ENCODE measurements at places on chromosomes 3 and 15.

DNA sequence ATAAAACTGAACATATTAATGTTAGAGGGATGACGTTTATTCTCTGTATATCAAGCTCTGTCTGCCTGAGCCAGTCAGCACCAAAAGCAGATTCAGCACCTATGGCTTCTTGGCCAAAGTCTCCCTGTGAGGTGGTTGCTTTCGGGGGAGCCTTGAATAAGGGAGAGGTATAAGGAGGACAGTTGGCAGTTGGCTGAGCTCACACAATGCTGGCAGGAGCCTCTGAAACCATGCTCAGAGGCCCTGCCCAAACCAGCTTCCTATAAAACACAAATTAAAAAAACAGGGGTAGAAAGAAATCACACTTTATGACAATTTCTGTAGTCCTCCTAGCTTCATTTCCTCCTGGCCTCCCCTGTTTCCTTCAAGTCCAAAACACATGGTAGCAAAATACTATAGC lies 18.8 kb downstream of the ARHGEF3 start:
- no peak for DNase-seq

GRCh38 chr3:39166932-39167532 lies 13.6 kb upstream of the CSRNP1 start:
- no peak for DNase-seq

DNA sequence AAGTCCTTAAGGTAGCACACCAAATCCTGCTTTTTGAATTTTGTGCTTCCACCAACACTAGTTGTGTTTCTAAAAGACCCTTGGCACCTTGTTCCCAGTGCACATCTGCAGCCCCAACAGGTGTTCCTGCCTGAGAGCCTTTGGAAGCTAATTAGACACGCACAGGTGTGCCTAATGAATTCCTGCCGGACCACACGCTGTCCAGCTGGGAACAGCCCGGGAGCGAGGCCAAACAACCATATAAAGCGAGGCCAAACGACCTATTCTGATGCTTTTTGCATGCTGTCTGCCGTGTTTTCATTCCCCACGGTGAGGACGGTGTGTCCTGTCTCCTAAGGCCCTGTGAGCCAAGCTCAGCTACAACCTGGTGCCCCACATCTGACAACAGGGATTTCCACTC lies 99.5 kb downstream of the ATG7 start:
- no peak for DNase-seq

DNA sequence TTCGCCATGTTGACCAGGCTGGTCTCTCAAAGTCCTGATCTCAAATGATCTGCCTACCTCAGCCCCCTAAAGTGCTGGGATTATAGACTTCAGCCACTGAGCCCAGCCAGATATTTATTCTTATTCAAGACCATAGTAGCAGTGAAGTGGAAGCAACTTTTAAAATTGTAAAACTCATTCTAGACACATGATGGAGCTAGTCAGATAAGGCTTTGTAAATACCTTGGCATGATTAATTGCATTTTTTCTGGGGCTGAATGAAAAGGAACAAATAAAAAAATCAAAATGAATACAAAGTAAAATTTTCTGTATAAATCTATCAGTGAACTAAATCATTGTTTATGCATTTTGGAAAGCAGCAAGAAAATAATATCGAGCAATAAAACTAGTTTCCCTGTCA lies 4.1 kb upstream of the MYO1E start:
- no peak for DNase-seq

GRCh38 chr3:128152419-128153155 lies 694 bp upstream of the EEFSEC start:
- no peak for DNase-seq

DNA sequence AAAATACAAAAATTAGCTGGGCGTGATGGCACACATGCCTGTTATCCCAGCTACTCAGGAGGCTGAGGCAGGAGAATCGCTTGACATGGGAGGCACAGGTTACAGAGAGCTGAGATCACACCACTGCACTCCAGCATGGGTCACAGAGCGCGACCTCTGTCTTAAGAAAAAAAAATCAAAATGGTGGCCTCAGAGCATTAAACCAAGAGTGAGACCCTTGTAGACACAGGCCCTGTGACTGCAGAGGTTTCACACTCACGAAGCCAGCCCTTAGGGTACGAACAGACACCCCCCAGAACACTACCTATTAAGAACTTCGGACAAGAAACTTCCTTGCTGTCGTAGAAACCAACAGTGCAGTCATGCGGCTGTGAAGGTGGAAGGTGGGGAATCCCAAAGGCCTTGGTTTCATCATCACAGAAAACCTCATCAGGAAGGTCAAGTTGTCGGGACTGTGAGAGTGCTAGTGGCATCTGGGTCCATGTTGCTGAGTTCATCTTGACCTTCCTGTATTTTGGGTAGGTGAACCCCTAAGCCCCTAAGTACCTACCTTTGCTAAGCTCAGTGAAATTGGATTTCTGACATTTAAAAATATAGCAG lies 4.8 kb upstream of the PDE8A start:
- no peak for DNase-seq

GRCh38 chr15:94477913-94478553 lies 246.7 kb downstream of the MCTP2 start:
- DNase-seq = no peak

DNA sequence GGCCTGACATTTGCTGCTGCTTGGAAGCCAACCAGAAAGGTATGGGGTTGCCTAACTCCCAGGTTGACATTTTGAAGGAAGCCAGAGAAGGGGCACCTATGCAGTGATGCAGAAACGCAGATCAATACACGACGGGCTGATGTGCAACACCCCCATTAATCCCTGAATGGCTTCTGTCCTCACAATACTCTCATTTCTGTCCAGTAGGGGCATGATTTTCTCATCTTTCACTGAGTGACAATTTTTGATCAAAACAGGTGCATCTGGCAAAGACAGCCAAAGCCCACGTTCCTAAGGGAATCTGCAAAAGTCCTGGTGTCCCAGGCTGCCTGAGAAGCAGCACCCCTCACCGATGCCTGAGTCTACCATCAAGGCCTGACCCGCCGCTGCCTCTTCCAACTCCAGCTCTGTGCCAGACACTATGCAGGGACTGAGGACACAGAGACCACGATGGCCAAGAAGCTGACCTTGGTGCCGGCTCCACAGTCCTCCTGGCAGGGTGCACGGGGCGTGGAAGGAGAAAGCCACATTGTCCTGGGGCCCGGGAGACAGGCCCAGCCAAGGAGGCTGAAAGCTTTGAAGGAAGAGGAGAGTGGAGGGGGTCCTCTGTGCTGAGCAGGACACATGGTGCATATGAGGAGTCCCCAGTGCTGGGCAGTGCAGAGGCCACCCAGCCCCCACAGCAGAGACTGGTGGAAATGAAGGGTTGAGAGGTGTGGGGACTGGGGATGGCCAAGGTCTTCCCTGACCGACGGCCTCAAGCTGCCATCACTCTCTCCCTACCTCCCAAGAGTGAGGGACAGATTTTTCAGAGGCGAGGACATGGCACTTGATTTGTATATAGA lies 159.6 kb downstream of the NUP210 start:
- DNase-seq = no peak

DNA sequence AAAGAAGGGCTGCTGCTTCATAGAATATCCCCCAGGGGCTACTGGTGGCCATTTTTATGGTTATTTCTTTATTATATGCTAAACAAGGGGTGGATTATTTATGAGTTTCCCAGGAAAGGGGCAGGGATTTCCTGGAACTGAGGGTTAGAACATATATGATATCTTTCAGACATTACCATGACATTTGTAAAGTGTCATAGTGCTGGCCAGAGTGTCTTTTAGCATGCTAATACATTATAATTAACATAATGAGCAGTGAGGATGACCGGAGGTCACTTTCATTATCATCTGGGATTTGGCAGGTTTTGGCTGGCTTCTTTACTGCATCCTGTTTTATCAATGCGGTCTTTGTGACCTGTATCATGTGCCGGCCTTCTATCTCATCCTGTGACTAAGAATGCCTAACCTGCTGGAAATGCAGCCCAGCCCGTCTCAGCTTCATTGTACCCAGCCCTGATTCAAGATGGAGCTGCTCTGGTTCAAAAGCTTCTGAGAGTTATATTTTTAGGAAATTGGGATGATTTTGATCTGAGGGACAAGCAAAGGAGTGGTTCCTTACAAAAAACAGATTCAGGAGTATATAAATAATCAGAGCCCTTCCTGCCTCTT lies 9.1 kb upstream of the ZBTB20 start:
- no peak for DNase-seq

DNA sequence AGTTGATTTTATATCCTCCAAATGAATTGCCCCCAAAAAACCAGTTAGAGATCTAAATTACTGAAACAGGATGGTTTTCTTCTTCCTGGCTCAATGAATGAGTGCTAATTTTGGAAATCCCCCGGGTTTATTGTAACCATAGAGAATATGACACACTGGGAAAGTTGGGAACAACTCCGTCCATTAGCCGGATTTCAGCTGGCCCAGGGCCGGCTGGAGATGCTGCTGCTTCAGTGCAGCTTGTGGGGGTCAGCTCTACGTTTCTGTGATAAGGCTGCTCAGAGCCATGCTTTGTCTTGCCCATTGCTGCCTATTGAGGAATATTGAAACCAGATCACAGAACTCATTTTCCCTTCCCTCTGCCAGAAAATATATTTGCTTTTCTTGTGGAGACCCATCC lies 20.3 kb downstream of the GYG1 start:
- no peak for DNase-seq

DNA sequence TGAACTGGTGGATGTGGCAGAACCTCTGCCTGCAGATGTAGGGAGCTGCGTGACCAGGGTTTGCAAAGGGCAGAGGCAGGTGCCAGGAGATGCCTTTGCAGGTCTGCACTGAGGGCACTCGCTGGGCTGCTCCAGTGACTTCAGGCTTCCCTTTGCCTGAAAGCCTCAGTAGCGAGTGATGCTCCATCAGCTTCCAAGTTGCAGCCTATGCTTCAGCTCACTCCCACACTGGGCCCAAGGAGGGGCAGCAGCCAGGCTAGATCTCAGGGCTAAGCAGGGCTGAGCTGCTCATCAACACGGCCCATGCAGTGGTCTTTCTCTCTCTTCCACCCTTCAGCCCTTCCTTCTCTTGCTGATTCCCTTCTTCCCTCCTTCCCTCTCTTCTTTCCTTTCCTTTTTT lies 78.3 kb upstream of the RGMA start:
- no peak for DNase-seq

GRCh38 chr3:167484551-167484950 lies 10.7 kb upstream of the SERPINI2 start:
- DNase-seq = no peak

- no peak for DNase-seq
Measured at GRCh38 chr15:25739687-25740121, 123.4 kb downstream of the ATP10A start.

- DNase-seq = no peak
Measured at GRCh38 chr3:17581421-17582080, 160.9 kb downstream of the TBC1D5 start.

DNA sequence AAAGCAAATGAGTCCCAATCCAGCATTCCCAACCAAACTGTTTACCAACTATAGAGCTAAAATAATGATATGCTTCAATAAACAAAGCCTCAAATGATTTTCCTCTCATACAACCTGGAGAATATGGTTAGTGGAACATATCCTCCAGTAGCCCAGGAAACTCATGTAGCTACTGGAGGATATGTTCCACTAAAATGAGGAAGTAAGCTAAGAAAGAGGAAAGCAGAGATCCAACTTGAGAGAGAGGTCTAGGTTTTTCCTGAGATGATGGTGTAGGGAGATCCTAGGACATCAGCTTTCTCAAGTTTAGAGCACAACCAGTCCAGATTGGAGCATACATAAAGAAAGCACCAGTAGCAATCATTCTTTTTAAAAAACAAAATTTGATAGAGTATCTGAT lies 44.6 kb upstream of the SLC4A7 start:
- DNase-seq = no peak

DNA sequence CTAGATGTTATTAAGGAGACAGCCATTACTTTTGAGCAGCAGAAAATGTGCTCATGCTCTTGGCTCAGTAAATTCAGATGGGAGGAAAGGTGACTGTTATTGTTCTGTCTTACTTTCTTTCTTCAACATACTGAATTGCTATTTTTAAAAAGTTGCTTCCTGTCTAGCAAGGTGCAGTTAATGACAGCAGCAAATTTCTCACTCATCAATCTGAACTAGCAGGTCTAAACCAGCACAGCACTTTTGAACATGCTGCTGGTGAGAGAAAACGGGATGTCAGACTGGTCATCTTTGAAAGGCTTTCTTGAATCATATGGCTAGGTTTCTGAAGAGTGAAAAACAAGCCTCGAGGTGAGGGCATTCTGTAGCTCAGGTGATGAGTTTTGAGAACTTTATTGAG lies 384.7 kb downstream of the MFSD1 start:
- no peak for DNase-seq

DNA sequence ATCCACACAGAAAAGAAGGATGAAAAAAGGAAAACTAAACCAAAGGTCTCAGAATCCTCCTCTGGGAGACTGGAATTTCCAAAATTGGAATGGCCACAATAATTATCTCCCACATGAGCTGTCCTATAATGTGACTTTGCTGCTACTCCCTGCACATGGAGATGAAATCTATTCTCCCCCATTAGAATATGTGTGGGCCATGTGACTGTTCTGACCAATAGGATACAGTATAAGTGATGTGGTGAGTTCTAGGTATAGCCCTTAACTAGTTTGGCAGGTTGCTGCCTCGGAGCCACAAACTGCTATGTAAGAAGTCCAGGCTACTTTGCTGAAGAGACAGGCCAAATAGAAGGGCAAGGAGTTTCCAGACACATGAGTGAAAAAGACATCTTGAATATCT lies 5.2 kb downstream of the TRIM59 start:
- DNase-seq = no peak

GRCh38 chr15:43489191-43489590 lies 3.8 kb downstream of the TP53BP1 start:
- DNase-seq = no peak

DNA sequence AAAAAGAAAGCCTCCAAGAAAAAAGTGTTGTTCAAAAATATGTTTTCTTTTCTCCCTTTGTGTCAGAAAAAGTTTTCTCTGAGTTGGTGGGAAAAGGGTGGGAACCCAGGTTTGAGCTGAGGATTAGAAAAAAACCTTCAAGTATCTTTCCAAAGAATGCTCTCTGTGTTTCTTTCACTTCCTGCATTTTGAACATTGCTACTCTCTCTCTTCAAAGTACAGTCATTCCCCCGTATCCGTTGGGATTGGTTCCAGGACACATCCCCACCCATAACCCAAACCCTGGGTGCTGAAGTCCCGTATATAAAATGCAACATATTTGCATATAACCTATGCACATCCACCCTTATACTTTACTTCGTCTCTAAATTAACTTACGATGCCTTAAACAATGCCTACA lies 139.6 kb downstream of the TMCO5A start:
- DNase-seq = no peak
